ENCODE measurements at places on chromosomes 13 and 19. TPM values are rescaled to one million over a fixed set of nuclear protein-coding genes. Genes with fewer than 3 reads are reported as not detected.

DNA sequence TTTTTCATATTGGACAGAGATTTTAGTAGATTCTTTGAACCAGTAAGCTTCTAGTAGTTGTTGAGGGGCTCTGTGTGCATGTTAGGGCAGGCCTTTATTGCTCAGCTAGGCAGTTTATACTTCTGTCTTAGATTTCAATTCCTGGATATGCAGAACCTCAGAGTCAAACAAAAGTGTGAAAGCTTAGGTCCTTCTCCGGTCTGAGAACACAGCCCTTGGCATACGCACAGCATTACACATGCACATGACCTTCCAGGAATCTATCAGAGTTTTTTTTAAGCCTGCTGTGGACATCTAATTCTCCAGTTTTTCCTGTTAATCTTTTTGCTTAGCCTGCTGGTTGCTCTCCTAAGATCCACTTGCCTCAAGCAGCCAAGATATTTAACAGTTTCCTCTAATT lies 77.9 kb upstream of the KL start:
- no peaks in the 10 kb centered on the region for H3K36me3 ChIP-seq
- H3K4me3 ChIP-seq = no peak overlapping the region
- no peak overlapping the region for H3K27ac ChIP-seq
- no peak for DNase-seq

DNA sequence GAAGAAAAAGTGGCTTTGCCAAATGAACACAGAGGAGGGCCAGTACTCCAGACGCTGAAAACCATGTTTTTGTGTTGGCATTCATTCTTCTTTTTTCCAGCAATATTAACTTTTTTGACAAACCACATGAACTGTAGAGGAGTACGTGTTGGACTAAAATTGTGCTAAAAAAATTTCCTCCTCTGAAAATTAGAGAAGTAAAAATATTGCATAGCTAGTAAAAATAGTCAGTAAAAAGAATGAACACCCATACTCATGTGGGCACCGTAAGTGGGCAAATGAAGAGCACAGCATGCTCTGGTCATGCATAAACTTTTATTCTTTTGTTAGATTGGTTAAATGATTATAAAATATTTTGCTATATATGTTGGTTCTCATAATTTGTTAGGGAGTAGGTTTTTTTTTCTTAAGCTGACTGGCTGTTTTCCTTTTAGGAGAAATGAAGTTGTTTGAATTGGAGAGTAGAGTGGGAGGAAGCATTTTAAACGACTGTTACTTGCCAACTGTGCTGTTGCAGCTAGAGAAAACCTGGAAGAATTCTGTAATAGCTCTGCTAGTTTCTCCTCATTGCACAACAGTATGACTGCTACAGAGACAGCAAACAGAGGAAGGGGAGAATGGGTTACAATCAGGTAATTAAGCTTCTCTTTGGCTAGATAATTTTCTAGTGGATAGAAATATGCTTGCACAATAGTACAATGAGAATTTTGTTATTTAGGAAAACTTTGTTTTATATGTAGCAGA lies 222.4 kb downstream of the KCTD12 start:
- no peaks in the 10 kb centered on the region for H3K27me3 ChIP-seq
- H3K36me3 ChIP-seq = no peaks in the 10 kb centered on the region
- DNase-seq = no peak
- H3K4me3 ChIP-seq = no peak overlapping the region

GRCh38 chr13:98333486-98333885 lies 156.4 kb upstream of the RNF113B start:
- DNase-seq = no peak
- no peak overlapping the region for H3K27ac ChIP-seq
- H3K4me1 ChIP-seq = no peaks in the 10 kb centered on the region
- no peak overlapping the region for H3K4me3 ChIP-seq
- no peaks in the 10 kb centered on the region for H3K36me3 ChIP-seq

DNA sequence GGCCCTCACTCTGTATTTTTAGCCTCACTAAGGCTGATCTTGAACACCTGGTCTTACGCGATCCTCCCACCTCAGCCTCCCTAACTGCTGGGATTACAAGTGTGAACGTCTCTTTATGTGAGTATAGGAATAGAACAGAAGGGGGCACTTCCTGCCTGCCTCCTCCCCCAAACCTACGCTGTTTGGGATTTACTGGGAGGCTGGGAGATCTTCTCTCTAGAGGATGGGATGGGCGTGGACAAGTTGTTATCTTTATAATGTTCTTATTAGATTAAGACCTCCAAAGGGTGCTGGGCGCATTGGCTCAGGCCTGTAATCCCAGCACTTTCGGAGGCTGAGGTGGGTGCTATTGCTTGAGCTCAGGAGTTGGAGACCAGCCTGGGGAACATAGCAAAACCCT lies 2.9 kb upstream of the CSNK1G2 start:
- H3K27ac ChIP-seq = no peak overlapping the region
- H3K4me3 ChIP-seq = no peak overlapping the region
- H3K27me3 ChIP-seq = no peaks in the 10 kb centered on the region

MUC16 gene
- not detected for total RNA-seq

DNA sequence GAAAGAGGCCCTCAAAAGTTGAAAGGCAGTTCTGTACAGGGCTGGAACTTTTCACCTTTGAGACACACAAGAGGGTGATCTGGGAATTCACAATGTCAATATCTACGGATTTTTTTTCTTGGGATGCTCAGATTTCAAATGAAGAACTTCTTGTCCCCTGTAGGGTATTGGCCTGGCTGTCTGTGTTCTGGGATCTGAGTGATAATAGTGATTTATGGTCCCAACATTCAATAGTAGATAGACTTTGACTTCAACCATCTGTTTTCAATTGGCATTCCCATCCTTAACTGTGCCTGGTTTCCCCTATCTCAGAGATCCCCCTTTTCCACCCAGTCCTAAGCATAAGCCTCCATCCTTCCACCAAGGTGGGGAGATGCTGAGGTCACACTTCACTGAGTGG lies 274.1 kb downstream of the COG6 start:
- no peaks in the 10 kb centered on the region for H3K36me3 ChIP-seq
- H3K27ac ChIP-seq = no peak overlapping the region
- H3K4me1 ChIP-seq = no peaks in the 10 kb centered on the region
- H3K27me3 ChIP-seq = no peaks in the 10 kb centered on the region
- DNase-seq = no peak
- H3K4me3 ChIP-seq = no peak overlapping the region

BBC3 gene
- total RNA-seq = 5.0 TPM

KISS1R gene
- not detected for total RNA-seq

PRODH2 gene
- total RNA-seq = not detected

- no peaks in the 10 kb centered on the region for H3K4me1 ChIP-seq
- DNase-seq = no peak
- H3K4me3 ChIP-seq = no peak overlapping the region
Observed at GRCh38 chr13:30240608-30241007, 66.7 kb downstream of the KATNAL1 start.

ZNF829 gene
- total RNA-seq = 2.0 TPM

DNA sequence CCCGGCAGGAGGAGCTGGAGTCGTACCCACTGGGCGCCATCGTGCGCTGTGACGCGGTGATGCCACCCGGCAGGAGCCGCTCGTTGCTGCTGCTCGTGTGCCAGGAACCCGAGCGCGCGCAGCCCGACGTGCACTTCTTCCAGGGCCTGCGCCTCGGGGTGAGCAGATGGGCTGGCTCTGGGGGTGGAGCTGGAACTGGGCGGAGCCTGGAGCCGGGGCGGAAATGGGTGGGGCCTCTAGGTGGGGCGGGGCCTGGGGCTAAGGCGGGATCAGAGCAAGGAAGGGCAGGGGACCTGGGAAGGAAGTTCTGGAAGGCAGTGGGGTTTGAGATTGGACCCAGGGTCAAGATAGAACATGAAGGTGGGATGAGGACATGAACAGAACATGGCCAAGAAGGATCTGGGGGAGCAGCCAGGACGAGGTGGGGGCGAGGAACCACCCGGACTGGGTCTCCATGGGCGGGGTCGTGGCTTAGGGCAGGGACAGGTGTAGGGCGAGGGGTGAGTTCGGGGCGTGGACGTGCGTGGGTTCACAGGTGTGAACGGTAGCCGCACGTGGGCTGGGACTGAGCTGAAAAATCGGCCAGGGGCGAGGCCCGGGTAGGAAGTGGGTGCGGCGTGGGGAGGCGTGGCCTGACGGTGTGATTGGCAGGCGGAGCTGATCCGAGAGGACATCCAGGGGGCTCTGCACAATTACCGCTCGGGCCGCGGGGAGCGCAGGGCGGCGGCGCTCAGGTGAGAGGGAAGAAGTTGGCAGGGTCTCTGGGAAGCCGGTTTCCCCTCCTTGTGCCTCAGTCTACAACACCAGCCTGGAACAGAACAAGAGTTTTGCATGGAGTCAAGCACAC lies 4.7 kb downstream of the EPS8L1 start:
- peaks cover 24% of the 10 kb centered on the region for H3K4me1 ChIP-seq
- peak overlapping the region; percentile 50 for H3K4me3 ChIP-seq
- no peaks in the 10 kb centered on the region for H3K36me3 ChIP-seq
- no peak overlapping the region for H3K27ac ChIP-seq

MYH14 gene
- total RNA-seq = 119 TPM

ELANE gene
- total RNA-seq = not detected

IGFL3 gene
- not detected for total RNA-seq

Data from heart left ventricle (tissue), 16 donors.